ENCODE measurements at places on chromosomes 7 and 10. TPM values are rescaled to one million over a fixed set of nuclear protein-coding genes. Genes with fewer than 3 reads are reported as not detected.

The CFAP46 gene
- polyA plus RNA-seq, result 0.75 TPM

The TMEM236 gene
- 34.3 TPM for polyA plus RNA-seq

The ADAMTS14 gene
- polyA plus RNA-seq, result 7.2 TPM

The AOAH gene
- polyA plus RNA-seq, result 17.8 TPM

The RAPGEF5 gene
- polyA plus RNA-seq, result 29.8 TPM

The TBXAS1 gene
- polyA plus RNA-seq, result 9.6 TPM

The SLC18A2 gene
- polyA plus RNA-seq, result 0.72 TPM

The EPO gene
- 0.19 TPM for polyA plus RNA-seq

The TSPAN12 gene
- 99.6 TPM for polyA plus RNA-seq

DNA sequence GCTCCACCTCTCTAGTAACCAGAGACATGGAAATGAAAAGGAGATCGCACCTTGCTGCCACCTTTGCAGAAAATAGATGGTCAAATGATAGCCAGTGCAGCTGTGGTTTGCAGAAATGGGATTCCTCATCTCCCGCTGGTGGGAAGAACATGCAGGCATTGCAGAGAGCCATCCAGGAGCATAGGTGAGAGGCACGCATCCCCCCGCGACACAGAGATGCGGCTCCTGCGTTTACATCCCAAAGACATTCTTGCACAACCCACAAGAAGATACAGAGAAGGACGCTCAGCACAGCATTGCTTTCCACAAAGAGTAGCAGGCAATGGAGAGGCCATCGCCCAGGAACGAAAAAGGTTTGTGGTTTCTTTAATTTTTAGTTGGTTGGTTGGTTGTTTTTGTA is 56.2 kb downstream of the OAT start:
- DNase-seq, result no peak

- no peak for DNase-seq
Observed at GRCh38 chr7:80647436-80647835, 9.0 kb downstream of the CD36 start.

- DNase-seq, result no peak
Observed at GRCh38 chr10:98154076-98154475, 19.6 kb downstream of the R3HCC1L start.

- no peak for DNase-seq
Observed at GRCh38 chr10:11563936-11564335, 47.5 kb downstream of the USP6NL start.

DNA sequence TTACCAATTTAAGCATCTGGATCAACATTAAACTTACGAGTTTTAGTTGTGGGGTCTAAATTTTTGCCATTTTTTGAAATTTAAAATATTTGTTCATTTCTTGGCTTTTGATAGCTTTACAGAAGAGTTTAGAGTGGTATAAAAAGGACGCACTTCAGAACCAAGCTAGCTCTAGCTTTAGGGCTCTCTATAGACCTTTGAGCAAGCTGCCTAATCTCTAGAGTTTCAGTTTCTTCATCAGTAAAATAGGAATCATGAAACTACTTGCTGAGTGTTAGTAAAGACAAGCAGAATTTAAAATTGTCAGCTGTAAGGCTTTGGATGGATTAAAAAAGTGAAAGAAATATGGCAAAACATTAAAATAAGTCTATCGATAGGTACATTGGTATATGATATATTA is 266.5 kb downstream of the IPMK start:
- DNase-seq, result no peak

DNA sequence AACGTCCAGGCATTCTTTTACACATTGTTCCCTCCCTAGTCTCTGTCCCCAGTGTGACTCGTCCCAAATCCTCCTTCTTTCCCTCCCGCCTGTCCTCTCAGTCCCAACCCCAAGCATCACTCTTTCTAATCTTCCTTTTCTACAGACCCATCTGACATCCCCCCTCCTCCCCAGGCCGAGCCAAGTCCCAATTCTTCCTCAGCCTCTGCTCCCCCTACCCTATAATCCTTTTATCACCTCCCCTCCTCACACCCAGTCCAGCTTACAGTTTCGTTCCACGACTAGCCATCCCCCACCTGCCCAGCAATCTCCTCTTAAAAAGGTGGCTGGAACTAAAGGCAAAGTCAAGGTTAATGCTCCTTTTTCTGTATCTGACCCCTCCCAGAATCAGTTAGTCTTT is 95.1 kb downstream of the MACC1 start:
- DNase-seq, result no peak

- DNase-seq, result peak; percentile 46
Observed at GRCh38 chr10:122688293-122688989, 11.2 kb downstream of the C10orf120 start.

DNA sequence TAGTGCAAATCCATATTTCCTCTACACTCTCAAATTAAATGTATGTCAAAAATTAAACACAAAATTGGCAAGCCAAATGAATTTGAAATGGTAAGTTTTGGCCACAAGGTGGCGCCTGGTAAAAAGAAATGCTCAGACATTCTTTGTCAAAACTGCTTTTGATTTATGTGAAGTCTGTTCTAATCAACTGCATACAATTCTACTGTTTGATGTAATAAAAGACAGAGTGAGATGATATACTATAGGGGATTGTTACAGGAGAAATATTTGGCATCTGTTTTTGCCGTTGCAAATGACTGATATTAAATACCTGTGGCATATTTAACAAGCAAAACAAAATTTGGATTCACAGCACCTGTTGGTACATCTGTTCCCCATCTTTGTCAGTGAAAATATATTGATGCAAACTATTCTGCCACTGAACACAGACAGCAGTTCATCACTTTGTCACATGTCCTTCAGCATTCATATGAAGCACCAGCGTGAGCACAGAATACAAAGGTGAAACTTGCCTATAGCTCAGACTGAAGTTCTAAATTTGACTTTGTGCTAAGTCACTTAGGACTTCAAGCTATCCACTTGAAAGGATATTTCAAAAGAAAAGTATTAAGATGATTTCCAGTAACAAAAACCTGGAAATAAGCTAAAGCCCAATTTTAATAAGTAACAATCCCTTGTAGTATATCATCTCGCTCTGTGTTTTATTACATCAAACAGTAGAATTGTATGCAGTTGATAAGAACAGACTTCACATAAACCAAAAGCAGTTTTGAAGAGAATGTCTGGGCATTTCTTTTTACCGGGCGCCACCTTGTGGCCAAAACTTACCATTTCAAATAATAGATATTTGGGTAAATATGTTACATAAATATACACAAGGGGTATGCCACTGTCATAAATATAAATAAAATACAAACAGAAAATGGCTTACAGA is 10.2 kb upstream of the CH25H start:
- DNase-seq, result peak; percentile 36

DNA sequence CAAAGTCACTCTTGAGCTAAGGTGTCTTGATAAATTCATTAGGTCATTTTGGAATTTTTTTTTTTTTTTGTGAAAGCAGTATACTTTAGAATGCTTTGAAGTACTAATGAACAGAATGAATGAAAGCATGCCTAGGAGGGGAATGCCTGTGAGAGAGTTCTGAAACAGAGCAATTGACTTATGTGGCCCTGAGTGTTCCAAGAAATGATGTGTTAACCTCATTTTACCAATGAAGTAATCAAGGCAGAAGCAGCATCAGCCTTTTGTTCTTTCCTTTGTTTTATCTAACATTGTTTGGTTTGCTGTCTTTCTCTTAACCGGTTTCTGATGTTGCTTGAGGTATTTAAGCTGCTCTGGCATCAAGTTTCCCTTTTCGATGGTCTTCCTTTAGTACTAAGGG is 154.6 kb upstream of the HGF start:
- DNase-seq, result no peak

GRCh38 chr10:98096316-98096715 is 38.1 kb upstream of the R3HCC1L start:
- no peak for DNase-seq

DNA sequence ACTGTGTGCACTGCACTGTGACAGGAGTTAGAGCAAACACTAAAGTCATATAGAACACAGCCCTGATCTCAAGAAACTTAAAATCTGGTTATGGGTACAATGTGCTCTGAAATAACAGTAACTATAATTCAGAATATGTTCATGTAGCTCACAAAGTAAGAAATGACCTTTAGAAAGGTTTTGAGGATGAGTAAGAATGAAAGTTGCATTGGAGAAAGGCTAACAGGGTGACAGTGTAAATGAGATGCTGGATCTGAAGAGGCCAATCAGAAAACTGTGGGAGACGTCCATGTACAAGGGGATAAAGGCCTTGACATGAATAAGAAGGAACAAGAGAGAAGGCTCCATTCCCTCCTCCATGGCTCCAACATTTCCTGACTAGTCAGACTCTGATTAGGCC is 124.7 kb downstream of the GRM3 start:
- DNase-seq, result no peak

GRCh38 chr10:49008091-49008490 is 68.5 kb upstream of the LRRC18 start:
- no peak for DNase-seq

DNA sequence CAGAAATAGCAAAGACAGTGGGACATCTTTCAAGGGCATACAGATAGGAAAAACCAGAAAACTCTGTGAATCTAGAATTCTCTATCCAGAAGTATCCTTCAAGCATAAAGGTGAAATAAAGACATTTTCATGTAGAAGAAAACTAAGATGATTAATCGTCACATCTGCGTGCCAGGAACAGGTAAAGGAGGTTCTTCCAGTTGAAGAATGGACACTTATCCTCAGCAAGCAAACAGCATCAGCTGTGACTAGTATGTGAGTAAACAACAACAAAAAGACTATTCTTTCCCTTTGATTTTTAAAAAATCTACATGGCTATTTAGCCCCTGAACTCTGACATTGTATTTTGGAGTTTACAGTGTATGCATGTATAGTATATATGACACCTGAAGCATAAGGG is 124.9 kb downstream of the LRMDA start:
- DNase-seq, result no peak

- no peak for DNase-seq
Observed at GRCh38 chr10:110977662-110978061, 58.3 kb downstream of the SHOC2 start.

All from large intestine (tissue), 12 donors.